ENCODE measurements at places on chromosomes 4 and X.
A peak's percentile ranks its signal among the peaks of the same experiment; 100 is the strongest.

GRCh38 chr4:162458051-162458450 lies 294.3 kb upstream of the FSTL5 start:
- DNase-seq, result no peak

GRCh38 chrX:6383917-6384316 lies 151.0 kb downstream of the VCX3A start:
- DNase-seq, result no peak

GRCh38 chrX:41661366-41662095 lies 27.2 kb upstream of the GPR34 start:
- no peak for DNase-seq

GRCh38 chrX:137353404-137353803 lies 212.5 kb upstream of the ZIC3 start:
- no peak for DNase-seq

- peak; percentile 9 for DNase-seq
These were observed 513 bp downstream of the NHSL2 start for GRCh38 chrX:71910986-71911730.

DNA sequence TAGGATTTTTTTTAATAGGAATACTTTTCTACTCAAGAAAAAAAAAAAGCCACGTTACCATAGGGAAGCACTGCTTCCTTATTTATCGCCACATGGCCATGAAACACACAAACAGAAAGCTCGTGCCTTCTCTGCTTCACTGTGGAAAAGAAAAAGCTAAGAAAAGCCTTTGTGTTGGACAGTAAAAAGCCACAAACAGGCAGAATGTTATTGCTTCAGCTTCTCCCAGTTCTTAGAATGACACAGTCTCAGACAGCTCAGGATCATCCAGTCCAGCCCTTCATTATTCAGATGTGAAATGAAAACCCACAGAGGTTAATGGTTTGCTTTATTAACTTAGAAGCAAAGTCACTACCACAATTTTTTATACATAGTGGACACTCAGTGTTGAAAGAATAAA lies 181.6 kb upstream of the NOCT start:
- no peak for DNase-seq

DNA sequence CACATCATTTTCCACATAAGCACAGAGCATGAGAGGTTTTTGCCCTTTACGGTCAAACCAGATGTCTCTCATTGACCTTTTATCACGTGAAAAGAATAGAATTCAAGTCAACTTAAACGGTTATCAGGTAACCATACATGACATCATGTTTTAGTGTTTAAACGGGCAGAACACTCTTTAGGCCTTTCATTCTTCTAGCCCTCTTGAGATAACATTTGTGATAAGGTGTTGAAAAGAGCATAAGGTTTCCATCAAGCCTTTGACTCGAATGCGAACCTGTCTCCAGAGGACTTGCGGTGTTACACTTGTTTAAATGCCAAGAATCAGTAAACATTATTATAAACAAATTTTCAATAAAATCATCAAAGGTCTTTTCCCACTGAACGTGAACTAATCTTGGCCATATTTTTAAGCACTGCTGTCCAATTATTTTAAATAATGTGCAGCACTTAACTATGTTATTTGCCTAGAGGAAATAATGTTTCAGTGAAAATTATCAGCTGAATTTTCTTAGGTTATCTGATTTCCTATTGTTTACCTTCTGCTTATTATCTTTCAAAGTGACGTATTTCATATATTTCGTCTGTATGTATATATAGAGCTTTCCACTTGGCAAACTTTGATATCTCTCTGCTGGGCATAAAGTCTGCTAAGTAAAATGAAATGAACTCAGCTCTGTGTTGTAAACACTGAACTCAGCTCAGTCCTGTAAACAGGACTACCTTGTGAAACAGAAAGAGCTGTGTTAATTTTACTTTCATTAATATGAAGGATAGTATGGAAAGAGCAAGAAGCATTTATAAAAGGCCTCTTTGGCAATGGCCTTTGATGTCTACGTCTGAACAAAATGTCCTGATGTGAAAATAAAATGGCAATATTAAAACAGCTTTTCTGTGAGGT lies 33.3 kb downstream of the TENM3 start:
- no peak for DNase-seq

DNA sequence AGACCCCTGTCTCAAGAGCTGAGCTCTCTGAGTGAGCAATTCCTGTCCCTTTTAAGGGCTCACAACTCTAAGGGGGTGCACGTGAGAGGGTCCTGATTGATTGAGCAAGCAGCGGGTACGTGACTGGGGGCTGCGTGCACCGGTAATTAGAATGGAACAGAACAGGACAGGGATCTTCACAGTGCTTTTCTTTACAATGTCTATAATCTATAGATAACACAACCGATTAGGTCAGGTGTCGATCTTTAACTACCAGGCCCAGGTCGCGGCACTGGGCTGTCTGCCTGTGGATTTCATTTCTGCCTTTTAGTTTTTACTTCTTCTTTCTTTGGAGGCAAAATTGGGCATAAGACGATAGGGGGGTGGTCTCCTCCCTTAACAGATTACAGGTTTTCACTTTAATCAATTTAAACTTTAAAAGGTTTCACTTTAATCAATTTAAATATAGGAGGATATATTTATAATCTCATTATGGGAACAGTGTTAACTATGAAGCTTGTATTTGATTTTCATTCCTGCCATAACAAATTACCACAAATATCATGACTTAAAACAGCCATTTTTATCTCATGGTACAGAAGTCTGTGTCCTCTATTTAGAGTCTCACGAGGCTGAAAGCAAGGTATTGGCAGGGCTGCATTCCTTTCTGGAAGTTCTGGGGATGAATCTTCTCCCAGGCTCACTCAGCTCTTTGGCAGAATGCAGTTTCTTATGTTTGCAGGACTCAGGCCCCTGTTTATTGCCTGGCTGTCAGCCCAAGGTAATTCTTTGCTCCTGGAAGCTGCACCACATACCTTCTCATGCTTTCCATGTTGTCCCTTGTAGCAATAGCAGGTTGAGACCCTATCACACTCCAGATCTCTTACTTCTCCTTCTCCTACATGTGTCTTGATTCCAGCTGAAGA lies 5.2 kb downstream of the SPATA4 start:
- no peak for DNase-seq

DNA sequence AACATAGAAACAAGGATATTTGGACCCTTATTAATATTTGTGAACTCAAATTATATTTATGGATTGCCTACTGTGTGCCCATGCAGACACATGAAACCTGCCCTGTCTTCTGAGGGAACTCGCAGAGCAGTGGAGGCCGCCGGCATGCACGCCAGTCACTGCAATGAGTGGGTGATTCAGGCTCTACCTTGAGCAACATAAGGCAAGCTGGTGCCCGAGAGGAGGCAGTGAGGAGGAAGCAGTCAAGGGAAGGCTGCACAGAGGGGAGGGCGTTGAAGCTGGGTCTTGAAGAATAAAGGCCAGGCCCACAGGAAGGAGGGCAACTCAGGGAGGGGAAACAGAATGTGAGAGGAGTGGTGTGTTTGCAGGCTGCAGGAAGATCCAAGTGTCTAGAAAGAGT lies 52.8 kb downstream of the PPEF2 start:
- DNase-seq, result no peak

DNA sequence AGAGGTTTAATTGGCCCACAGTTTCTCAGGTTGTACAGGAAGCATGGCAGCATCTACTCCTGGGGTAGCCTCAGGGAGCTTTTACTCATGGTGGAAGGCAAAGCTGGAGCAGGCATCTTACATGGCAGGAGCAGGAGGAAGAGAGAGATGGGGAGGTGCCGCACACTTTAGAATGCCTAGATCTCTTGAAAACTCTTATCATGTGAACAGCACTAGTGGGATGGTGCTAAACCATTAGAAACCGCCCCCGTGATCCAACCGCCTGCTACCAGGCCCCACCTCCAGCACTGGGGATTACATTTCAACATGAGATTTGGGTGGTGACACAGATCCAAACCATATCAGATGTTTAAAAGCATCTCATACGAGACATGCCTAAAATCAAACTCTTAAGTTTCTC lies 41.6 kb upstream of the SCOC start:
- no peak for DNase-seq

DNA sequence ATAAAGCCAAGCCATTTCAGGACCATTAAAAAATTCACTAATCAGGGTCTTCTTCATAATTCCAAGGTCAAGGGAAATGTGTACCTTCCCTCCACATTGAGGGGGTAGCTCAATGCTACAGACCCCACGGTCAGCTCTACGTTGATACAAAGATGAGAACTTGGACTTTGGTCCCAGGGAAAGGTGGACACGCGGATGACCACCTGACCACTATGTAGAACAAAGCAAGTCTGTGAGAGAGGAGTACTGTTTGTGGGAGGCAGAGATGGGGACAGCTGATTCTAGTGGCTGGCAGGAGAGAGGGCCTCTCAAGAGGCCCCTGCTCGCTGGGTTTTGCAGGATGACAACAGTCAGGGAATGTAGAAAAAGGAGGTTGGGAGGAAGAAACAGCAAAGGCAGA lies 58.0 kb downstream of the SLC2A9 start:
- no peak for DNase-seq

- peak; percentile 12 for DNase-seq
These were observed at the start of gene DIAPH2 for GRCh38 chrX:96684339-96685209. Gene DIAPH2 (plus strand): TSS chrX:96684842.

- DNase-seq, result no peak
These were observed 1.7 kb downstream of the PHF8 start for GRCh38 chrX:54042609-54043021.

DNA sequence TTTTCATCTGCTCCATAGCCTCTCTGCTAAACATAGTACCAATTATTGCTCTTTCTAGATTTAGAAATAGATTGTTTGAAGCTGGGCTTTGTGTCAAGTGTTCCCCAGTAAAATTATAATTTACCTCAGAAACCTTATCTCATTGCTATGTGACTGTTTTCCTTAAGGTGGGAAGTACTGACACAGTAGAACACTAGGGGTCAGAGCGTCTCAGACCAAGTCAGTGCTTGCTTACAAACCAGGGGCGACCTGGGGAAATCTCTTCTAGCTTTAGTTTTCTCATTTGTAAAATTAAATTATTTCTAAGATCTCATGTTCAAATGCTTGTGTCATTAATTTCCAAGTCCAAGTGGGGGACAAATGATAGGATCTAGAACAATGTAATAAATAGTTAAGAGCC lies 360.4 kb downstream of the RAPGEF2 start:
- no peak for DNase-seq

DNA sequence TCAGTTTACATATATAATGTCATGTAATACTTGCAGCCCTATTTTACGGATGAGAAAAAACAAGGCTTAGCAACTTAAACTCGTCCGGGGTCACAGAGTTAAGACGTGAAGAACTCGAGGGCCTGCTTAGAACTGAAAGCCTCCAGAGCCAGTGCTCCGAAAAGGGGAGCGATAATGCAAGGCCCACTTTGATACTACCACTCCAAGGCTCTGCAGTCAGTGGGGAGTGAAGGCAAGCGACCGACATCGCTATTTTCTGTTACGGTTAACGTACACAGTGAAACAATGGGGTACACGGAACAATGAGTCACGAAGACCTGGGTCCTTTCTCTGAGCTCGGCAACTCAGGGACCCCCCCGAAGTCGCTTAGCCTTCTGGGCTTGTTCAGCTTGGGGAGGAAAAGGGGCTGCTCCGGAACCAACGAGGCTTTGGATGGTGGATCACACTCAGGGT lies 965 bp downstream of the PPA2 start:
- no peak for DNase-seq

GRCh38 chrX:42678133-42678532 lies 99.8 kb downstream of the PPP1R2C start:
- DNase-seq, result no peak

GRCh38 chr4:154719087-154719486 lies 24.7 kb upstream of the LRAT start:
- no peak for DNase-seq

- DNase-seq, result no peak
These were observed 41.9 kb upstream of the SOD3 start for GRCh38 chr4:24753519-24753918.

DNA sequence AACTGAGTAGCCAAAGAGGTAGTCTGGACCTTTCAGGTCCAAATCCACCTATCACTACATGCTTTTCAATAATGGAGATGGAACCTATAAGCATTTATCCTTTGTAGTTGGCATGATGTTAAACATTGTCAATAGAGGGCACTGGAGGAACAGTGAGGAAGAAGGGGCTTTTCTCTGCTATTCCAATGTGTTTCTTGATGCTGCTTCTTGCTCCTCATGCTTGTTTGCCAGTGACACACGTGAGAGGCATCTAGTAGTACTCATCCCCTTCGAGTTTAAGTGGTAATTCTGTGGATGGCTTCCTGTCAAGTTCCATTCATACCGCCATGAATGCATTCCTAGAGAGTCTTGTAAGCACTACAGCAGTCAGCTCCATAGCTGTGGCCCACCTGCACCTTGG lies 84.0 kb downstream of the NAA11 start:
- no peak for DNase-seq

GRCh38 chrX:73965833-73966232 lies 338.1 kb upstream of the ZCCHC13 start:
- no peak for DNase-seq

DNA sequence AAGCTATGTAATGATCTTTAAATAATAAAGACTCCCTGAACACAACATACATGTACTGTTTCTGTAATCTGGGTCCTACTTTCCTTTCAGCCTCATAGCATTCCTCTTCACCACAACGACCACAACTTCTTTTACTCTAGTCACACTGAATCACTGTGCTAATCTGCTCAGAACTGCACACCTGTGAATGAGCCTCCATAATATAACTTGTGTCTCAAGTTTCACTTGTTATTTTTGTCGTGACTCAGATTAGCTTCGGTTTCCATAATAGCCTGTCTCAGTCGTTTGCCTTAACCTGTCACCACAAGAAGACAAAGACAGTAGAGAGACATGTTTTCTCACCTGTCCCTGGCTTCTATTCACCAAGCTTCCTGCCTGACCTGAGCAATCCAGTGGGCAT lies 61.8 kb downstream of the MAGED1 start:
- DNase-seq, result no peak

DNA sequence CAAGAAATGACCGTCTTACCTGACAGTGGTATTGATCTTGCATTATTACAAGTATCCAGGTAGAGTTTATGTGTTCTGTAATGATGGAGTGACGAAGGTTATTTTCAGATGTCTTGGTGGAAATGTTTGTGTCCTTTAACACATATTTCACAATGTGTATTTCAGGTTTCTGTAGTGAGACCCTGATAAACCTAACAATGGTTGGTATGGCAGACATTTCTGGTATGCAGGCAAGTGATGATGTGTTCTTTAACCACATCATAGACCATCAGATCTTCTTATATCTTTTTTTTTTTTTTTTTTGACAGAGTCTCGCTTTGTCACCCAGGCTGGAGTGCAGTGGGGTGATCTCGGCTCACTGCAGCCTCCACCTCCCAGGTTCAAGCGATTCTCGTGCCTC lies 14.6 kb upstream of the ATXN3L start:
- DNase-seq, result no peak

DNA sequence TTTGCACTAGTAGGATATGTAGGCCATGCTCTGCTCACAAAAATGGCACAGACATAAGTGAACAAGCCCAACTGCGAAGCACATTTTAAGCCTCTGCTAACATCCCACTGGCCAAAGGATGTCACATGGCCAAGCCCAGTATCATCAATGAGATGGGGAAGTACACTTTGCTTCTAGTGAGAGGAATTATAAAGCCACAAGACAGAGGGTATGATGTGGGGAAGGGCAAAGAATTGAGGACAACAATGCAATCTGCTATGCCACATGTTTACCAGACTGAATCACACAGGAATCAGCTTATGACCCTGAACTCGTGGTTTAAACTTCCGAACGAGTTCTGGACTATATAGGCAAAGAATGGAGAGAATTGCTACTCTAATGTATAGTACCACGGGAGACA lies 39.1 kb downstream of the SUPT20HL1 start:
- DNase-seq, result no peak

Data from stimulated activated CD4-positive, alpha-beta T cell treated with anti-CD3 and anti-CD28 coated beads, Interleukin-1b, Interleukin-23, amount 100 ng/mL, for 1 hour (primary cell).